Myocyte (in vitro differentiated cells): ENCODE measurements at places on chromosomes 16 and 17. TPM values are rescaled to one million over a fixed set of nuclear protein-coding genes. Genes with fewer than 3 reads are reported as not detected.

The ATMIN gene
- total RNA-seq, result 44.7 and 55.6 TPM in 2 replicates

The SERPINF2 gene
- 0.67 and 2.0 TPM in 2 replicates for total RNA-seq

The KRTAP2-1 gene
- total RNA-seq, result not detected in 2 replicates

The DNAAF8 gene
- total RNA-seq, result 0.91 and 1.1 TPM in 2 replicates

The SLC6A2 gene
- total RNA-seq, result not detected in 2 replicates

The CHD9NB gene
- 0.24 TPM in 1 of 2 replicates, not detected in the other for total RNA-seq

The CA4 gene
- total RNA-seq, result not detected in 2 replicates

The RAC3 gene
- total RNA-seq, result 7.3 and 9.8 TPM in 2 replicates

The IL34 gene
- total RNA-seq, result 20.0 and 67.8 TPM in 2 replicates

The GLOD4 gene
- 89.4 and 103 TPM in 2 replicates for total RNA-seq

The NFATC3 gene
- 36.7 and 40.8 TPM in 2 replicates for total RNA-seq

The NRN1L gene
- total RNA-seq, result 0.83 and 1.9 TPM in 2 replicates

The PCTP gene
- 9.1 and 11.6 TPM in 2 replicates for total RNA-seq

GRCh38 chr17:51159604-51160003 lies 6.2 kb downstream of the NME1 start:
- DNase-seq, result no peak

- DNase-seq, result no peak
Observed at GRCh38 chr17:3845291-3845620, 790 bp downstream of the NCBP3 start.

GRCh38 chr17:43416998-43417890 lies 18.5 kb downstream of the ARL4D start:
- DNase-seq, result peak; percentile 89

DNA sequence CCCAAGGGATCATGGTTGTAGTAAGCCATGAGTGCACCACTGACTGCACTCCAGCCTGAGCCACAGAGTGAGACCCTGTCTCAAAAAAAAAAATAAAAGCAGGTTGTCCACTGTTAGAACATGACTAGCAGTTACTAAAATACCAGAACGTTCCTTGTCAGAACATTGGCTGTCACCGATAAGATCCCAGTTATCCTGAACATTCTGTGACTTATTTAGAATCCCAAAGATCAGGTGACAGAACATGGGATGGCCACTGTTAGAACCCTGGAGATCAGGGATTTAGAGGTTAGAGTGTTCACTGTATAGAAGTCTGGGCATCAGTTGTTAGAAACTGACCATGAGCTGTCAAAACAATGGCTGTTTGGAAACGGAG lies 8.6 kb downstream of the CES4A start:
- peak; percentile 57 for DNase-seq

DNA sequence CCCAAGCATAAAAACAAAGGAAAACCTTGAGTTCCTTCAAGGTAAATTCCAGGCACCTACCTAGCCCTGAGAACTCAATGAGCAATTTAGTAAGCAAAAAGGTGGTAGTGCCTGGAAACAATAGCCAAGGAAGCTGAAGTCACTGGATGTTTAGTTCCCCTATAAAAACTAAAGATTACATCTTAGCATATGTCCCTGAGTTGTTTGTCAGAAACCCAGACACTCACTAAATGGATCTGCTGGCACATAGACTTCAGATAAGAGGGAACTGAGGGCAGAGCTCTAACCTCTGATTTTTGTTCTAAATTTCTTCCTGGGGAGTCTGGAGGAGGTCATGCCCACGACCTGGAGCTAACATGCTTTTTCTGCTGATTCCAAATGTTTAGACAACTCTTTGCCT lies 532.8 kb upstream of the SALL1 start:
- no peak for DNase-seq

DNA sequence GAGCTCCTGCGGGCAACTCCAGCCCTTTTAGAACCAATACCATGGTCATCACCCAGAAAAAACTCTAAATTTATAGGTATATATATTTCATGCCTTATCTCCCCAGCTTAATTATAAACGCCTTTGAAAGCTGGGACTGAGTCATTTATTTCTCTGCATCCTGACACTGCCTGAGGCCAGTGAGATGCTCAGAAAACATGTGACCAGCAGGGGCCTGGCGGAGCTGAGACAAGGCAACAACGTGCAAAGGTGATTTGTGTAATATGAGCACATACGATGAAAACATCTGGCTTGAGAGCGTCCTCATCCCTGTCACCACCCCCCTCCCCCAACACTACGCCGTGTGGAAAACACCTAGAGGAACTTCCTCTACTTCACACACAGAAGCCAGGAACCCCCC lies 22.7 kb downstream of the NXN start:
- DNase-seq, result no peak

GRCh38 chr16:89106533-89107202 lies 13.0 kb downstream of the ACSF3 start:
- DNase-seq, result no peak

- no peak for DNase-seq
Observed at GRCh38 chr17:55238931-55239297, 25.8 kb upstream of the HLF start.

DNA sequence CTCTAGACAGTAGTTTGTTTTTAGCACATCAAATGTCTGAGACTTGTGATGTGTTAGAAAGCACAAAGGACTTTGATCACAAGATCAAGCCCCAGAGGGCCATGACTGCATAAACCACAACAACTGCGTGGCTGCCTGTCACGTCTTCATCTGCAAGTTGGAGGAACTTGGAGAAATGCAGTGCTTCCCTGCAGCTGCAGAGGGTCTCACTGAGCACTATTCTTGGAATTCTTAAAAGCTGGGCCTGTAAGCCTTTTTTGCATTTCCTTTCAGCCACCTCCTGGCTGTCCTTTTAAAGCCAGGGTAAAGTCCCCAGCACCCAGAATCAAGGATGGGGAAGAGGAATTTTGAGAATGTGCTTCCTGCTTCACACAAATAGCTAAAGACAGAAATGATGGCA lies 431.3 kb downstream of the MAF start:
- DNase-seq, result peak; percentile 23

GRCh38 chr16:23691483-23692189 lies 12.9 kb downstream of the PLK1 start:
- DNase-seq, result peak; percentile 87

- DNase-seq, result peak; percentile 99
Observed at GRCh38 chr17:57874434-57875289, 24.8 kb upstream of the MRPS23 start.

DNA sequence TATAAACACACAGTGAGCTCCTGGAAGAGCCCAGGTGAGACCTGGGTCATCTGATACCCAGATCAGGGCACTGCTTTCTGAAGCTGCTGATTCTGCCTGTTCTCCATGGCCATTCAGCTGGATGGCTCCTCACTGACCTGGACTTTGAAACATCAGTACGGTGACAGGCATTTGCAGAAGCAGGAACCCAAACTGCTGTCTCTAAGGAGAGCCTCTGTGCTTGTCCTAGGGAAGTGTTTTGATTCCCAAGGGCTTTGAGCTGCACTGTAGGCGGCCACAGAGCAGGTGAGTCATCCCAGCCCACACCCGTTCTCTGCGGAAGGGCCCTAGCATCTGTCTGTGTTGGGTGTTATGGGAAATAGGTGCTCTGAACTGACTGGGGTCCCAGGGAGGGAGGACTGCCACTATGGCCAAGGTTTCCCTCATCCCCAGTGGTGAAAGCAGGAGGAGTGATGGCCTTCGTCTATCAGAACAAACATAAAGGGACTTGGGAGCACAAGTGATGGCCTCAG lies 60.7 kb upstream of the ADCY9 start:
- peak; percentile 59 for DNase-seq

DNA sequence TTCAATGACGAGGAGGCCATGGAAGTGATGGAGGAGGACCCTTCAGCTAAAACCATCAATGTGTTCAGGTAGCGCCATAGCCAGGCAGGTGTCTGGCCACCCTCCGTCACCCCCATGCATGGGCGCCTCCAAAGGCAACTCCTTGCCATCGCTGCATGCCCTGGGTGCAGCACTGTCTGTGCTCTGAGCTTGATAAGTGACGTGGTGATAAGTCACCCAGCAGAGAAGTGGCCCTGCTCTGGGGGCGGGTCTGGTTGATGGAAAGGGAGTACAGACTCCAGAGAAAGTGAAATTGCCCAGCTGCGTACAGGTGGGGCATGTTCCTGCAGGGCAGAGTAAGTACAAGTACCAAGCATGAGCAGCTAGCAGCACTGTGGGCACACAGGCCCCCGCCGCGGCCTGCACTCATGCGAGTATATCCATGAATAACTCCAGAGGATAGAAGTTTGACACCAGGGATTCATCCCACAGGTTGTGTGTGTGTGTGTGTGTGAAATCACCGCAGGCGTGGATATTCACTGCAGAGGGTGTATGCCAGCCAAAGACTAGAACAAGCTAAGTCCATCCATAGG lies 13.1 kb downstream of the DNAI2 start:
- no peak for DNase-seq

- DNase-seq, result peak; percentile 71
Observed at GRCh38 chr17:45288825-45289224, 26.9 kb upstream of the SPATA32 start.

- DNase-seq, result peak; percentile 22
Observed at GRCh38 chr17:36885771-36886377, 51.4 kb upstream of the LHX1 start.

DNA sequence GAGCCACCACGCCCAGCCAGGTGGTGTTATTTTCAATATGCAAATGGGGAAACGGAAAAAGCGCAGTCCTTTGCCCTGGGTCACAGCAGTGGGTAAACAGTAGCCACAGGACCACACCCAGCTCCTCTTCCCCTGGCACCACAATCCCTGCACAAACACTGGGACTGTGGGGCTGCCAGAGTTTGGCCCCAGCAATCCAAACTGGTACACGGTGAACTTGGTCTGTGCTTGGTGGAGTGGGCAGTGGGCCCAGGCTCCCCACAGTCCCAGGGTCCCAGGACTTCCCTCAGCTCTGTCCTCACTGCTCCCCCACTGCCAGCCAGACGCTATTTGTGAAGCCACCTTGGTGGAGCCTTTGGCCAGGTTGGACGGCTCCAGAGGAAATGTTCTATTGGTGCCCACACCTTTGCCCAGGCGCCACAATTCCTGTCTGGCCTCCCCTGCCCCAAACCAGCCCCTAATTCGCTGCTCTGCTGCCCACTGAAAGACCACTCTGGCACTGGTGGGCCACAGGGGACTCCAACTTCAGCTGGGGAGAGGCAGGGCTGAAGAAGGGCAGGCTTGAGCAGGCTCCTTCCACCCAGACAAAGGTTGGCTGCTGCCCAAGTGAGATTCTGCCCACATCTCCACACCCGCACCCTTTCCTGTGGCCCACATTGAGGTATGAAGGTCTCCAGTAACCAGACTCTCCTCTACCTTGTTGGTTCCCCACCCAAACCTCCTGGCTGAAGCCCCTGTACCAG lies 2.1 kb downstream of the CHAD start:
- DNase-seq, result no peak

- DNase-seq, result no peak
Observed at GRCh38 chr17:42337442-42337841, 49.1 kb downstream of the STAT5A start.

GRCh38 chr16:83266848-83267553 lies 540.8 kb upstream of the HSBP1 start:
- DNase-seq, result no peak

DNA sequence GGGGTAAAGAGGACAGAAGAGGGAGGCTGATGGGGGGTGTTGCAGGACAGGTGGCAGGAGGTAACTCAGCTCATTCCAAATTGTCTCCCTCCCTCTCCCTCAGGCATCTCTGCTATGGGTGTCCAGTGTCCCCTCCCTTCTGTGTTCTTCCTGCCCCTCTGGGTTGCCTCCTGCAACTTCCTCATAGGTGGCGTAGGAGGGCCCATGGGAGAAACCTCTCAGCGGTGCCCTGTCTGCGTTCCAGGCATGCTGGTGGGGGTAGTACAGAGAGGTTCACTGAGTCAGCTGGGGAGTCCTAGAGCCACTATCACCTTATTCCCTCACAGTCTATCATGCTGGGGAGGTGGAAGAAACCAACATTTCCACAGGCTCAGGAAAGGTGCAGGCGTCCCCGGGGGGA lies 14.7 kb upstream of the ODF4 start:
- no peak for DNase-seq

GRCh38 chr17:9644910-9645751 lies at the start of gene USP43:
Gene USP43 (plus strand): TSS chr17:9645517. CDS start chr17:9645633, 116 bp downstream.
- no peak for DNase-seq

DNA sequence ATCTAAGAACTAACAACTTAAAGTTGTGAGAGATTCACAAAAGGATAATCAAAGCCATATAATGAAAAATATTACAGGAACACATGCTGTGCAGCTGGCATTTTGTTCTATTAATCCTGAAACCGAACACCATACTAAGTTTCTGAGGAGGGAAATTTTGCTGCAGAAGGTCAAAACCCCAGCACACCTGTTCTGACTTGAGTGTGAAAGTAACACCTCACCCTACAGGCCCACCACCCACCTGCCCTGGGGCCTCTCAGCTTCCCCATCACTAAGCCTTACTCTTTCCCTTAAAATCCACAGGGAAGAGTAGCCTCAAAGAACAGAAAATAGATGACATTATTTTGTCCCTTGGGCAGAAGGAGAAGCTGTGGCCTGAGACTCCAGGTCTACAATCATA lies 44.8 kb downstream of the STAT5A start:
- DNase-seq, result no peak

DNA sequence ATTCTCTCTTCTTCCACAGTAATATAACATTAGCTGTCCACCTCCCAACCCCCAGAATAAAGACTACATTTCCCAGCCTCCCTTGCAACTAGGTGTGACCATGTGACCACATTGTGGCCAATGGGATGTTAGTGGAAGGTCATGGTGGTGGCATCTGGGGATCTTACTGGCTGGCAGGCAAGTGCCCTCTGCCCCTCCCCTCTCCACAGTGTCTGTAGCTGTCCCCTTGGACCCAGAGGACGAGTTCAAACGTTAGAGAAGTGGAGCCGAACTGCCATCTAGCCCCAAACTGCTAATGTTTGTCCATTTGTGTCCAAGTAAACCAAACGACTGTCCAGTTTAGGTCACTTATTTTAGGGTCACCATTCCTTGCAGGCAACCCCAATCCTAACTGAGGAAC lies 26.6 kb upstream of the KCNG4 start:
- peak; percentile 47 for DNase-seq

DNA sequence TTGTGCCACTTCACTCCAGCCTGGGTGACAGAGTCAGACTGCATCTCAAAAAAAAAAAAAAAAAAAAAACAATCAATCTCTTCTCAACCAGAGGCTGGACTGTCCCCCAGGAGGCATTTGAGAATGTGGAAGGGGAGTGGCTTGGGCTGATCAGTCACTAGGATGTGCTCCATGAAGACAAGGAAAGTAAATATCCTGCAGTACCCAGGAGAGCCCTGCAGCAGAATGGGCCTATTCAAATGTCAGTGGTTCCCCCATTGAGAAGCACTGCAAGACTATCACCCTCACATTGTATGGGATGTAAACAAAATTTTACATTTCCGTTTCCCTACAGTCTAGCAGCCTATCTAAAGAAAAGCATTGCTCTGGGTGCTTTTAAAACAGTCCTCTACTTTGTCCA lies 70.3 kb downstream of the DNAH9 start:
- DNase-seq, result no peak

- DNase-seq, result peak; percentile 80
Observed at GRCh38 chr17:2363851-2364762, 26.8 kb downstream of the SGSM2 start.

GRCh38 chr17:68961214-68961882 lies 6.2 kb upstream of the ABCA8 start:
- DNase-seq, result peak; percentile 14

GRCh38 chr17:55962951-55963401 lies 190.3 kb upstream of the ANKFN1 start:
- peak; percentile 42 for DNase-seq

GRCh38 chr17:29112771-29113295 lies 67.4 kb downstream of the MYO18A start:
- DNase-seq, result peak; percentile 94

GRCh38 chr16:56450275-56450985 lies 702 bp downstream of the NUDT21 start:
- DNase-seq, result peak; percentile 13
